ENCODE measurements at places on chromosomes 2 and 18. TPM values are rescaled to one million over a fixed set of nuclear protein-coding genes. Genes with fewer than 3 reads are reported as not detected.

INO80B gene
- total RNA-seq = 3.4 TPM

THSD7B gene
- 0.31 TPM for total RNA-seq

TDRD15 gene
- total RNA-seq = 2.4 TPM

TNFRSF11A gene
- 0.58 TPM for total RNA-seq

SULT1C4 gene
- 1.4 TPM for total RNA-seq

TNS1 gene
- 136 TPM for total RNA-seq

SSB gene
- total RNA-seq = 37.7 TPM

GPR45 gene
- total RNA-seq = not detected

CCDC121 gene
- total RNA-seq = 1.7 TPM

HS1BP3 gene
- 19.8 TPM for total RNA-seq

SLC35G4 gene
- not detected for total RNA-seq

DOK6 gene
- 1.8 TPM for total RNA-seq

MLPH gene
- 33.1 TPM for total RNA-seq

COPS7B gene
- 12.5 TPM for total RNA-seq

PDE6D gene
- 10.4 TPM for total RNA-seq

EFHD1 gene
- 7.3 TPM for total RNA-seq

EN1 gene
- total RNA-seq = not detected

AOX1 gene
- total RNA-seq = 560 TPM

C2orf72 gene
- total RNA-seq = 89.3 TPM

SEPTIN10 gene
- 34.6 TPM for total RNA-seq

CRYGC gene
- not detected for total RNA-seq

LOXL3 gene
- total RNA-seq = 2.4 TPM

OR6B2 gene
- total RNA-seq = not detected

CTNNA2 gene
- not detected for total RNA-seq

CCT4 gene
- total RNA-seq = 56.0 TPM

ABCG8 gene
- 83.0 TPM for total RNA-seq

SP140L gene
- 11.9 TPM for total RNA-seq

MBP gene
- 28.3 TPM for total RNA-seq

CFLAR gene
- 68.1 TPM for total RNA-seq

TBR1 gene
- total RNA-seq = not detected

RIF1 gene
- total RNA-seq = 10.3 TPM

RAX gene
- total RNA-seq = not detected

DYSF gene
- total RNA-seq = 25.6 TPM

SERPINB10 gene
- total RNA-seq = not detected

ST8SIA5 gene
- total RNA-seq = 0.07 TPM

MOGAT1 gene
- total RNA-seq = 5.3 TPM

TMEM178A gene
- total RNA-seq = not detected

GYPC gene
- 6.6 TPM for total RNA-seq

ACADL gene
- 29.7 TPM for total RNA-seq

SCN3A gene
- 0.17 TPM for total RNA-seq

ZNF521 gene
- 2.9 TPM for total RNA-seq

ARMC9 gene
- total RNA-seq = 1.5 TPM

KCNE4 gene
- 1.2 TPM for total RNA-seq

HAAO gene
- total RNA-seq = 187 TPM

CHRND gene
- total RNA-seq = not detected

TSGA10 gene
- 1.6 TPM for total RNA-seq

ERICH2 gene
- 1.1 TPM for total RNA-seq

VWA3B gene
- total RNA-seq = not detected

TLX2 gene
- total RNA-seq = not detected

SCN2A gene
- total RNA-seq = not detected

Data from right lobe of liver (tissue), 6 donors.